DMS153 (cell line): ENCODE measurements at places on chromosomes 11 and 22.

GRCh38 chr22:38213319-38213989 lies 11.7 kb downstream of the MAFF start:
- DNase-seq, result no peak

GRCh38 chr11:66081505-66081904 lies 11.4 kb downstream of the PACS1 start:
- peak; percentile 78 for DNase-seq

- no peak for DNase-seq
Measured at GRCh38 chr11:94131718-94132115, 3.1 kb downstream of the PANX1 start.

GRCh38 chr11:62054484-62055121 lies 69.2 kb upstream of the INCENP start:
- peak; percentile 56 for DNase-seq

- no peak for DNase-seq
Measured at GRCh38 chr11:10291801-10292638, 2.0 kb downstream of the SBF2 start.

- no peak for DNase-seq
Measured at GRCh38 chr22:41178425-41178975, 26.6 kb upstream of the L3MBTL2 start.

DNA sequence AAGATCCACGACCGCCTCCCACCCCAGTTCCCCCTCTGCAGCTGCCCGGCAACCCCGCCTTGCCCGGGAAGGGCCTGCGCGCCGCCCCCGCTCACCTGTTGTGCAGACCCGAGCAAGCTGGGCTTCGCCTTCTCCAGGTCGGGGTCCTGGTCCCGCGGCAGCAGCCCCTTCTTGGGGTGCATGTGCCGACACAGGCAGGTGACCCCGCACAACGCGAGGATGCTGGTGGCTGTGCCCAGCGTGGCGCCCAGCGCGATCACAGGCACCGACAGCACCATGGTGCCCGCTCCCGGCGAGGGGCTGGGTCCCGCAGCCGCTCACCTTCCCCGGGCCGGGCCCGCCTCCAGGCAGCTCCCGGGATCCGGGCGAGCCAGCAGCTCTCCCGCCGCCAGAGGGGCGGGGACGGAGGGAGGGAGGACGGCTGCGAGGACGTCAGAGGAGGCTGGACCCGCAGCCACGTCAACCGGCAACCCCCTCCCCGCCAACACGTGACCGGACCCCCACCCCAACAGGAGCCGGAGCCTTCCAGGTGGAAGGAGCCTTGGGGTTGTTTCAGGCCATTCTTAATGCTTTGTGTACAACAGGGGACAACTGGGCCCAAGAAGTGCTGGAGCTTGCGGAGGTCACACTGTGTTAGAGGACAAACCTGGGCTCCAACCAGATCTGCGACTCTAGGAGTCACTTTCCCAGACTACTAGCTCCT lies at the start of gene SYT13:
Gene SYT13 (minus strand): TSS at position 412 of the 703 bp plus-strand sequence. CDS start 134 bp downstream, at position 278.
- peak; percentile 46 for DNase-seq

DNA sequence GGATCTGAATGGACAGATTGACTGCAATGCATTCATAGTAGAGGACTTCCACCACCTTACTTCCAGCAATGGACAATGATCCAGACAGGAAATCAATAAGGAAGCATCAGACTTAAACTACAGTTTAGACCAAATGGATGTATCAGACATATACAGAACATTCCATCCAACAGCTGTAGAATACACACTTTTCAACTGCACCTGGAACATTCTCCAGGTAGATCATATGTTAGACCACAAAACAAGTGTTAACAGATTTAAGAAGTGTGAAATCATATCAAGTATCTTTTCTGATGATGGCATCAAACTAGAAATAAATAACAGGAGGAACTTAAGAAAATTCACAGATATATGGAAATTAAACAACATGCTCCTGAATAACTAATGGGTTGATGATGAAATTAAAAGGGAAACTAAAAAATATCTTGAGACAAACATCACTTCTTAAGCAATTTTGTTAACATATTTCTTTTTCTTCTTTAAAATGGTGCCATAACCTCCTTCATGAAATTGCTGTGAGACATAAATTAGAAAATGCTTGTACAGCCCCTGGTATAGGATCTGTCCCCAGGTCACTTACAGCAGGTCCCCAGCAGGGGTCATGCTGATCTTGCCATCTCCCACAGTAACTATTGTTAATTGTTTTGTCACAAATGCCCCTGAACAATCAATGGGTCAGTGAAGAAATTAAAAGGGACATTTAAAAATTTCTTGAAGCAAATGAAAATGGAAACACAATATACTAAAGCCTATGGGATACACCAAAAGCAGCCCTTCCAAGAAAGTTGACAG lies 100.0 kb upstream of the OR4B1 start:
- no peak for DNase-seq

DNA sequence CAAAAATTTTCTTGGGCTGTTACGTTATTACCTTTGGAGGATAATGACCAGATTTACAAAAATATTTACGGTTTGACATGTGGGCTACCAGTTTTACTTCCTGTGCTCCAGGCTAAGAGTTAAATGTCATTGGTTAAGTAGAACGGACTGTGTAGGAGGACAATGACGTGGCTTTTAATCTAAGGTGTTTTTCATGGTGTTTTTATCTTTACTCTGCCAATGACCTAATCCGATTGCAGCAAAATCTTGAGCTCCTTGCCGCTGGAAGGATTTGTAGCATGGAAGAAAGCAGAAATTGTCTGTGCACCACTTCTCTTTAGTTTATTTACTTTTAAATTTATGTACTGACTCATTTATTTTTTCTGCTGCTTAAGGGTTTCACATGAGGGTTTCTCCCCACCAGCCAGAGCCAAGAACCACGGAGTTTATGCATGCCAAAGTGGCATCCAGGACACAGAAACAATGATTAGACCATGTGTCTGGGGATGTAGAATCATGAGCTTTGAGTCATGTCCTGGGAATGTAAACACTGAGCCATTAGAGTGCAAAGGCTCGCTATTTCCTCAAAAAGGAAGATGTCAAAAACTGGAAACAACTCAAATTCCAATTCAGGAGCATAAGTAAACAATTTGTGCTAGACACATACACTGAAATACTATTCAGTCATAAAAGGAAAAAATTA lies 1.9 kb upstream of the CARD16 start:
- peak; percentile 7 for DNase-seq

DNA sequence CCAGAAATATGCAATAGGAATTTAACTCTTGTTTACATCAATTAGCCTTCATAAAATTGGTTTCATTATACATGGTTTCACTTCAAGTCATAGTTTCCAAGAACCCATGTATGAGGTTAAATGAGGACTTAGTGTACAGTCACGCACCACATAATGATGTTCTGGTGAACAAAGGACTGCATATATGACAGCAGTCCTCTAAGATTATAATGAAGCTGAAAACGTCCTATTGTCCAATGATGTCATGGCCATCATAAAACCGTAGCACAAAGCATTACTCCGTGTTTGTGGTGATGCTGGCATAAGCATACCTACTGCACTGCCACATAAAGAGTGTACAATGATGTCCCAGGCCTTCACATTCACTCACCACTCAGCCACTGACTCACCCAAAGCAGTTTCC lies 31.1 kb downstream of the SMCO4 start:
- DNase-seq, result no peak

GRCh38 chr11:124839128-124839971 lies 25.9 kb upstream of the ROBO3 start:
- no peak for DNase-seq

- no peak for DNase-seq
Measured at GRCh38 chr11:95659088-95659487, 130.5 kb downstream of the FAM76B start.

DNA sequence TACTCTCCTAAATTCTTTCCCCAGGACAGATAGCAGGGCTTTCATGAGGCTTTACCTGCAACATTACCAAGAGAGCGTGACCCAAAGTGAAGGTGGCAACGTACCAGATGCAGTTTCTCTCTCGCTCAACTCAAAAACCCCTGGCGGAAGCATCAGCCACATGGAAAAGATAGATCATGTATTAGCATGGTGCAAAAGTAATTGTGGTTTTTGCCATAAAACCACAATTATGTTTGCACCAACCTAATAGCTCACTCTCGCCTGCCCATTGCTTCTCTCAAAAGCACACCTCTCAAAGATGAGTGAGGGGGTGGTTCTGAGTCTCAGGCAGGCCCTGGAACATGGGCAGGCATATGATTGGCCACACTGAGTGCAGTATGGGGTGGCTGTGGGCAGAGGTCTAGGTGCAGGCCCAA lies 7.0 kb downstream of the MS4A6A start:
- no peak for DNase-seq

DNA sequence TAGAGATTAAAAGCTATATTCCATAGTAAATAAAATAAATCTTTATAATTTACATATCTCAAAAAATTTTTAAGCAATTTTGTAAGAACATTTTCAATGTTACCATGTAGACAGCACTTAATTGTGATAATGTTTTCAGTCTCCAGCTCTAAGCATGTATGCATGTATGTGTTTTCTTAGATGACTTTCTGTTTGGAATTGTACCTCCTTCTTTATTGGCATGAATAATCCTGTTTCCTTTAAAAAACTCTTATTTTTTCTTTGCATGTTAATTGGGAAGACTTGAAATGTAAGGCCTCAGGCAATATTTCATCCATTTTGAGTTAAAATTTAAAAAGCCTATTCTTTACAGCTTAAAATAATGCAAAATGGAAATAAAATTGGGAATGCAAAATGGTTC lies 2.0 kb upstream of the OR2AG1 start:
- no peak for DNase-seq

- DNase-seq, result no peak
Measured at GRCh38 chr11:86931548-86932258, 23.5 kb downstream of the FZD4 start.

DNA sequence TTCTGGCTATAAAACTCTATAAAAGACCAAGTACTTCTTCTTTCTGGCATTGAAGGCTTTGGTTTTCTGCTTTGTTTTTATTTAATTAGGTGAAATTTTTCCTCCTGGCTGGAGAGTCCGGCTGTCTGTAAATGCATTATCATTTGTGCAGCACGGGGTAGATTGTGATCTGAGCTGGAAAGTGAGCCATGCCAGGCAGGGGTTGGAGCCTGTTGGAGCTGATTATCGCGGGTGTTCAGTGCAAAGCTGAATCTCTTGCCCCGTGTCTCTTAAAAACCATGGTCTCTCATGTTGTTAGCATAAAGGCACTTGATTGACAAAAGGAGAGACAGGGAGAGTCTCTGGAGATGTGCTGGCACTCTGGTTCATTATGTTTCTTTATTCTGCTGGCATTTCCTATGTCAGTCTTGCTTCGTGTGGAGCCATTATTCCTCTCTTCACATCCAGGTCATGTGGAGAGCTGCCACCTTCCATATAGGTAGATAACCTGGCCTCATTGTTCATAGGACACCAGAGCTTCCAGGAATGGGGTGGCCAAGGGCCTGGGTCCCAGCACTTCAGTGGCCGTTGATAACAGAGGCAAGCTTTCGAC lies 75.2 kb downstream of the LDLRAD3 start:
- DNase-seq, result no peak

DNA sequence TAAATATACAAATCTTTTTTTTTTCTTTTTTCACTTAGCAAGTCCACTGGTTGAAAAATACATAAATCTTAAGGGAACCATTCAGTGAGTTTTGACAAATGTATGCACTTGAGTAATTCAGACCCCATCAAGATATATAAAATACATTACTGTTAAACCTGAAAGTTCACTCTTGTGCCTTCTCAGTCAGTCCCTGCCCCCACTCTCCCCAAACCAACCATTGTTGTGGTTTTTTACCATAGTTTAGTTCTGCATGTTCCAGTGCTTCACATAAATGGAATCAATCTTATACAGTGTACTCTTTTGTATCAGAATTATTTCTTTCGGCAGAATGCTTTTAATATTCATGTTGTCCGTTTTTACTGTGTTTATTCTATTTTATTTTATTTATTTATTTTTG lies 26.1 kb downstream of the RNF214 start:
- DNase-seq, result no peak

GRCh38 chr11:102724904-102725500 lies at the start of gene MMP8:
TSS of gene MMP8 (minus strand) at chr11:102724954. CDS start at chr11:102724855, 99 bp downstream.
- DNase-seq, result no peak

DNA sequence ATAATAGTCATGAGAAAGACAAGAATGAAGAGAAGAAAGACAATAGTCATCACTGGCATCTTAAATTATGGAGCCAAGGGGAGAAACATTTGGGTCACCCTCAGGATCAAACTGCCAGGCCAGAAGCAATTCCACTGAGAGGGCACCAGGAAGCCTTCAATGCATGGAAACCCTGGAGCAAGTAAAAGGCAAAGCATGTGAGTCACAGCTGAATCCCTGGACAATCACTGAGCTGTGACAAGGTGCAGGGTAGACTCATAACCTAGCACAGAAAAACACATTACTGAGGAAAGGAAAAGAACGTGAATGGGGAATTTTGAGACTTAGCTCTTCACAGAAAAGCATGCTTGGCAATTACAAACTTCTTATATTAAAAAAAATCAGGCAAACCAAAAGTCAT lies 1.6 kb downstream of the KCNJ1 start:
- DNase-seq, result no peak

DNA sequence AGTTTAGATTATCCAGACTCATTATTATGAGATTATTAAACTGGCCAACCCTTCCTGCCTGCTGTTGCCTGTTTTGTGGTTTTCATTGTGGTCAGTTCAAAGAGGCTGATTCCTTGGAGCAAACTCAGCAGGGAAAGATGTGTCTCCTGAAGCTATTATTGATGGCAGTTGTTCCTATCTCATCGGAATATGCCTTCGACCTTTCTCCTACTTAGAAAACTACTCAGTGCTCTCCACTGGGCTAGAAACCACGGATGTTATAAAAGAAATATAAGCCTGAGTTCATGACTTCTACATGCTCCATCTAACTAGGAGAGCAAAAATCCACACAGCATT lies 80.2 kb upstream of the NAV2 start:
- no peak for DNase-seq

DNA sequence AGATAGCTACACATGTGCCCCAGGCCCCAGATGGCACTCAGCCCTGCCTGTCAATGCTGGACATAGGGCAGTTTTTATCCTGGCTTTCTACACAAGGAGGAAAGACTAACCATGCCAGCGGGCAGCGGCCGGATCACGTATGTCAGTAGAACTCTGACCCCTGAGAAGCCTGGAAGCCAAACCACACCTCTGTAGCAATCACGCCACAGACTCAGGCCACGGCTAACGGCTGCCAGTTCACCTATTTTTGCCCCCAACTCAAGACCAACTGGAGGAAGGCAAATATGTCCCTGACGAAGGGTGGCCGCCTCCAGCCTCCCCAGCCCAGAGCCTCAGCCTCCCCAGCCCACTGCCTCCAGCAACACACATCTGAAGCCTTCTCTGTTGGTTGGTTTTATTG lies 7.2 kb upstream of the CD81 start:
- DNase-seq, result no peak

GRCh38 chr11:20357150-20357549 lies 6.4 kb upstream of the HTATIP2 start:
- no peak for DNase-seq

DNA sequence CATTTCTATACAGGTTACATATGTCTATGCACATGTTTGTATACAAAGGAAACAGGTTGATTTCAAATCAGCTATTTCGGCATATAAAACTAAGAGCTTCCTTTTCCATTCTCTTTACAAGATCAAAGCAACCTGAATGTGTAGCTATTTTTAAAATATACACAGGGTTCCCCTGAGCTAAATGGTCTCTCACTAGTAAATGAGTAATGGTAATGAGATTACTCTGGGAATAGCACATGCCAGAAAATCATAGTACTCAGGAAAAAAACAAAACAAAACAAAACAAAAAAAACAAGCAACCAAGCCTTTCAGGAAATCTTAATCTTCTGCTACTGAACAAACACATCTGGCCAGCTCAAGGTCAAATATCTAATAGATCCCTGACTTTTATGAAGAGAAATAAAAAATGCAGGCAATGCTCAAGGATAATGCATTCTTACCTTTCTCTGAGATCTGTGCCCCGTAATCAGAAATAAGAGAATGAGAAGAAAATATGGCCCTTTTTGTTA lies 156.6 kb upstream of the POU2AF2 start:
- DNase-seq, result no peak
